ENCODE measurements at places on chromosomes 5 and 9.

DNA sequence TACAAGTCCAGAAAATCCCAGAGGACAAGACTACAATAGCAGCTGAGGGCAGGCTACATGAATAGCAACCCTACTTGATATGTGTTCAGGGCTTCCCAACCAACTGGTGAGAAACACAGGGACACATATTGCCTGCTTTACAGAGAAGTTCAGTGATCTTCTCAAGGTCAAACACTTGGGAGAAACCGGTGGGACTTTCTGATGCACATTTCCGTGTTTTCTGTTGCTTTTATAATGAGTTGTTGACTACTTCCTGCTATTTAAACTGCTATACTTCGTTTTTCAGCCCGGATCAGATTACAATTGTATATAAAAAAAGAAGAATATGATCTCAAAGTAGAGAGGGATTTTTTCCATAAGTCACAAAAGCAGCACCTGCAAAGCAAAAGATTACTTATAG, 175.1 kb downstream of the SNX18 start:
- DNase-seq = no peak

DNA sequence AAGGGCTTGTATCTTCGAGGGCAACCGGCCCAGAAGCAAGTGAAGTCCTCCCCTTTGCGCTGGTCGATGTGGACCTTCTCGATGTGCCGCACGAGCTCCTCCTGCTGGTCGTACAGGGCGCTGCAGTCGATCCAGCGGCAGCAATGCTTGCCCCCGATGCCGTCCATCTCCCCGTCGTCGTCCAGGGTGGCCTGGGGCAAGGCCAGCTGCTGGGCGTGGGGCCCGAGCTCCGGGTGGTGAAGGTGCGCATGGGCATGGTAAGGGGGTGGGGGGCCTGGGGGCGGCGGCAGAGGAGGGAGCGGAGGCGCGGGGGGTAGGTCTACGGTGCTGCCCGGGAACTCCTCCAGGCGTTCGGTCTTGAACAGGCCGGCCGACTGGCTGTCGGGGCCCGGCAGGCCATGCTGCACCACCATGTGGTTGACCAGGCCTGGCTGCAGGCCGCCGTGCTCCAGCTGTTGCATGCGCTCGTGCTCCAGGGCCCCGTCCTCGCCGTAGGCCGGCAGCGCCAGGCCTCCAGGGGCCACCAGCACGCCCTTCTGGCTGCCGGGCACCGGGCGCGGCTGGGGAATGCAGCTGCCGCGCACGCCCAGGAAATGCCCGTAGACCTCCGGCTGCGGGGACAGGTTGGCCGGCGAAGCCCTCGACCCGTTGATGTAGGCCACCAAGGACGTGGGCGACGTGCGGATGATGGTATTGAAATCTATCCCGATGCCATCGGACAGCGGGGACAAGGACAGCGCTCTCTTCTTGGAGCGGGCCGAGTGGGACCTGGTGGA, 181.8 kb downstream of the GLIS3 start:
- peak; percentile 54 for DNase-seq

GRCh38 chr5:36382890-36383289, 81.2 kb upstream of the RANBP3L start:
- no peak for DNase-seq

DNA sequence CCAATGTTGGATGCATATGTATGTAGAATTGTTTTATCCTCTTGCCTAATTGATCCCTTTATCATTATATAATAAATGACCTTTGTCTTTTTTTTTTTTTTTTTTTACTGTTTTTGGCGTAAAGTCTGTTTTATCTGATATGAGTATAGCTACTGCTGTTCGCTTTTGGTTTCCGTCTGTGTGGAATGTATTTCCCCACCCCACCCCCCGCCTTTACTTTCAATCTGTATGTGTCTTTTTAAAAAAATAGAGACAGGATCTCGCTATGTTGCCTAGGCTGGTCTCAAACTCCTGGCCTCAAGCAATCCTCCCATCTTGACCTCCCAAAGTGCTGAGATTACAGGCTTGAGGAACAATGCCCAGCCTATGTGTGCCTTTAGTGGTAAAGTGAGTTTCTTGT, 11.3 kb downstream of the AHRR start:
- DNase-seq = no peak

- no peak for DNase-seq
Measured at GRCh38 chr5:72117307-72117706, 10.0 kb downstream of the MAP1B start.

DNA sequence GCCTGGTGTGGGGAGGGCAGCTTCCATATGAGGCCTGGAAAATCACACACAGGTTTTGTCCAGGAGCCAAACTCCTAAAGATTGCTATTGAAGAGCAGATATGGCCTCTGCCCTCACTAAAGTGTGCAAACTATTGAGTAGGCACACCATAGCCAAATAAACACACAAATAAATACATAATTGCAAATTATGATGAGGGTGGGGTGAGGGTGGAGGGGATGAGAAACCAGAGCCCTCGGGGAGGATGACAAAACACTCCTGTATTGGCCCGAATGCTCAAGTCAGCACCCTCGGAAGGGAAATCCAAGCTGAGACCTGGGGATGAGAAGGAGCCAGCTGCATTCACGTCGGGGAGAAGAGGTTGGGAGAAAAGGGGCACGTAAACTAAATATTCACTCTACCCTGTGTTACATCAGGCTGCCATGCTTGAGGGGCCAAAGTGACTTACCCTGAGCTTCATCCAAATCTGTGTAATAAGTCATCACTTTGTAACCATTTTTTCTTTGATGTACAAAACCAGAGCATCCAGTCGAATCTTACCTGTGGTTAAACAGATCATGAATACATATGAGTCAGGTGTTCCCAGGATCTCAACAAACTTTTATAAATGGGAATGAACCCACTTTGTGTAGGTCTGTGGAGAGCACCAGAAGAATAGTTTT, 73.9 kb upstream of the PCSK1 start:
- no peak for DNase-seq

GRCh38 chr9:136059851-136060670, 35.0 kb downstream of the NACC2 start:
- DNase-seq = no peak

- DNase-seq = no peak
Measured at GRCh38 chr5:108312258-108312657, 69.6 kb downstream of the FBXL17 start.

DNA sequence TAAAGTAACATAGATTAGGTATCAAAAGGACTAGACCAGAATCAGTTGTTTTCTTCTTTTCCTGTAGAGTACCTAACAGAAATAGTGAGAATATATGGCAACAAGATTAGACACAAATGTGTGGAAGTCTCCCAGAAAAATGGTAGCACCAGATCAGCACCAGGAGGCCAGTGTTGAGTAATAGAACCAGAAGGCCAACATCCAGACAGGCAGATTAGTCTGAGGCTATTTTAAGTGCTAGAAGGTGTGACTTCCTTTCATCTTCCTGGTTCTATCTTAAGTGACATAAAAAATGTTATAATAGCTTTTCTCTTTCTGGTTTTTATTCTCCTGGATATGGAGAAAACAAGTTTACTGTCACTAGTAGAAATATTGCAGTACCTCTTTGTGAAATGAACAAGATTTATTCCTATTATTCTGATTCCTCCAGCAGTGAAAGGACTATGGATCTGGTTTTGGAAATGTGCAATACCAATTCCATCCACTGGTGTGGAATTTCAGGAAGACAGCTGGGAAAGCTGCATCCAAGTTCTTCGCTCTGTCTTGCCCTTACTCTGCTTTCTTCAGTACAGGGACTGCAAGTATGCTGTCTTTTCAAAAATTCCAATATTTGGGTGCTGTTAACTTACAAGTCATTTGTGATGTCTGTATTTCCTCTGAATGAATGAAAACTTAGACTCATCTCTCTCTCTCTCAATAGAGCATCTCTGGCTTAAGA, 39.1 kb downstream of the SHLD3 start:
- DNase-seq = no peak

- no peak for DNase-seq
Measured at GRCh38 chr9:88984543-88984883, 6.8 kb upstream of the S1PR3 start.

- DNase-seq = no peak
Measured at GRCh38 chr5:43316421-43316820, 3.2 kb upstream of the HMGCS1 start.

Measured in WERI-Rb-1 (cell line).